CD4-positive, alpha-beta T cell (primary cell): ENCODE measurements at places on chromosomes 13 and 19. TPM values are rescaled to one million over a fixed set of nuclear protein-coding genes. Genes with fewer than 3 reads are reported as not detected.

DNA sequence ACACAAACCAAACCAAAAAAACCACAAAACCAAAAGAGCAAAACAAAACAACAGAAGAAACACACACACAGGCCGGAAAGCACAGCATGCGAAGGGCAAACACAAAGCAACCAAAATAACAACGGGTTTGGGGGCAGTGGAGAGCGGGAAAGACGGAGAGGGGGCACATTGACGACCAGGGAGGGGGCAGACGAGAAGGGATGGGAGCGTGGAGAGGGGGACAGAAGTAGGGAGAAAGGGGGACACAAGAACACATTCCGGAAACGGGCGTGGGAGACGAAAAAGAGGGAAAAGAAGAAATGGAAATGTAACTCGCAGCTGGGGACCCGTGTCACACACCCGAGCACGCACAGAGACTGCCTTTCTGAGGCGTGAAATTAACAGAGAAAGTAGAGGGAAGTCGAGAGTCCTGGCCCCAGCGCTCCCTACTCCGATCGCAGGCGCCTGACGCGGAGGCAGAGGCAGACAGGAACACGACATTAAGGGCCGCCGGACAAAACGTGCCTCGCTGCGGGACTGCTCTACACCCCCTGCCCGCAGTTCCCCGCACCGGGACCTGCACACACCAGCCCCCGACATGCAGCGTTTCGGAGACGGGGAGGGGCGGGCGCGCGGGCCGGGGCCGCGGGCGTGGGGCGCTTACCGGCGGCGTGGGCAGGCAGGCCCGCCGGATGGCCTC is 652 bp downstream of the POU4F1 start:
- H3K27me3 ChIP-seq, result peaks cover 80% of the 10 kb centered on the region
- H3K4me1 ChIP-seq, result peaks cover 41% of the 10 kb centered on the region
- no peaks in the 10 kb centered on the region for H3K36me3 ChIP-seq
- H3K4me3 ChIP-seq, result peak overlapping the region; percentile 38
- no peak overlapping the region for H3K27ac ChIP-seq
- DNase-seq, result no peak

- peak overlapping the region; percentile 2 for H3K27ac ChIP-seq
- H3K36me3 ChIP-seq, result peaks cover 52% of the 10 kb centered on the region
- H3K4me1 ChIP-seq, result peaks cover 54% of the 10 kb centered on the region
- H3K4me3 ChIP-seq, result no peak overlapping the region
- DNase-seq, result no peak
- no peaks in the 10 kb centered on the region for H3K27me3 ChIP-seq
These were observed 13.3 kb downstream of the LSM4 start for GRCh38 chr19:18309525-18310064.

DNA sequence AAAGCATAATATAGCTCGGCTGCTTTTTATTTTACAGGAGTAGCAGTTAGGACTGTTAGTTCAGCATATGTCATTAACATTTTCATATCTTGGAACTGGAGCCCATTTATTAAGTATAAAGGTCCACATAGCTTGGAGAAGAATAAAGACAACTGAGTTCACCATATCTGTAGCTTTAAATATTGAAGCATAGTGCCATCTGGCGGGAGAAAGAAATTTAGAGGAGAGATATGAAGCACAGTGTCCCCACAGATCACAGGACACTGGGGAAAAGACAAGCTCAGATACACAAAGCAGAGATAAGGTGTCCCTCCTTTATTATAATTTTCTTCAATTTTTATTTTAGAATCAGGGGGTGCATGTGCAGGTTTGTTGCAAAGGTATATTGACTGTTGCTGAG is 104.7 kb upstream of the FREM2 start:
- DNase-seq, result no peak
- H3K4me1 ChIP-seq, result no peaks in the 10 kb centered on the region

The CYP2F1 gene
- 0.47 TPM for total RNA-seq

GRCh38 chr13:46327246-46327645 is 59.8 kb downstream of the RUBCNL start:
- H3K27ac ChIP-seq, result no peak overlapping the region
- H3K4me1 ChIP-seq, result peaks cover 6% of the 10 kb centered on the region
- no peak overlapping the region for H3K4me3 ChIP-seq
- H3K36me3 ChIP-seq, result no peaks in the 10 kb centered on the region

DNA sequence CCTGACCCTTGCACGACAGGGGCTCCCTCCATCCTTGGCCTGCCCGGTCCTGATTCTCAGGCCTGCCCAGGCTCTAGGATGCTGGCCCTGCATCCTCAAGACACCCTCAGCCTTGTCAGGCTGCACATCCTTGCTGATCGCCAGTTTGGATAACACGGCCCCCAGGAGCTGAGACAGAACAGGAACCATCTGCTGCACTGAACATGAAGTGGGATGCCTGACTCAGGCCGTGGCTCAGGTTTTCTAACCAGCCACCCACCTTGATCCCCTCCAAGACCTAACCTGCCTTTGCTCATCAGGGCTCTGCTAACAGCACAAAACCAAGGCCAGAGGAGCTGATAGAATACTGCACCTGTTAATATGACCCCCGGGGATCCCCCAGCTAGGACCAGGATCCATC is 56.0 kb downstream of the EPS15L1 start:
- no peak for DNase-seq
- no peak overlapping the region for H3K4me3 ChIP-seq
- H3K27me3 ChIP-seq, result no peaks in the 10 kb centered on the region
- no peak overlapping the region for H3K27ac ChIP-seq
- peaks cover 10% of the 10 kb centered on the region for H3K4me1 ChIP-seq
- peaks cover 64% of the 10 kb centered on the region for H3K36me3 ChIP-seq

The IZUMO2 gene
- total RNA-seq, result not detected

The ZNF548 gene
- total RNA-seq, result 70.4 TPM

The IGFLR1 gene
- 43.1 TPM for total RNA-seq

GRCh38 chr19:48483301-48483700 is 14.1 kb downstream of the CYTH2 start:
- H3K4me3 ChIP-seq, result no peak overlapping the region
- no peaks in the 10 kb centered on the region for H3K27me3 ChIP-seq
- H3K36me3 ChIP-seq, result peaks cover 7% of the 10 kb centered on the region
- DNase-seq, result no peak

The DMKN gene
- not detected for total RNA-seq

The MTUS2 gene
- 0.81 TPM for total RNA-seq

The CLEC11A gene
- 3.1 TPM for total RNA-seq

DNA sequence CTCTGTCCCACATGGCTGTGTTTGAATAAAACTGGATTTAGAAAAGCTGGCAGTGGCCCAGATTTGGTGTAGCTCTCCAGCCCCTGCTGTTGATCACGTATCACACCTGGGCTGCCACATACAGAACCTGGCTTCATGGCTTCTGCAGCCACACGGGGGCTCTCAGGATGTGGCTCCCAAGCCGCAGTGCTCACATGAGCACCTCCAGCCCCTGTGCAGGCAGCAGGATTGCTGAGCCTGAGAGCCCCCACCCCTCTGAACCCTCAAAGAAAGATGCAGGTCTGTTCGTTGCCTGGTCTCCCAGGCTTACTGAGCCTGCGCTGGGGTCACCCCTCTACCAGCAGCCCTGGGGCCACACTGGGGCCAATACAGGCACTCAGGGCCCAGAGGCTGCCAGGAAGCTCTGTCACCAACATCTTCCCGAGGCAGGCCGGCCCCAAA is 2.7 kb downstream of the PLEKHF1 start:
- peaks cover 9% of the 10 kb centered on the region for H3K36me3 ChIP-seq
- H3K27ac ChIP-seq, result peak overlapping the region; percentile 67
- no peaks in the 10 kb centered on the region for H3K27me3 ChIP-seq
- H3K4me1 ChIP-seq, result peaks cover 71% of the 10 kb centered on the region
- peak; percentile 69 for DNase-seq

DNA sequence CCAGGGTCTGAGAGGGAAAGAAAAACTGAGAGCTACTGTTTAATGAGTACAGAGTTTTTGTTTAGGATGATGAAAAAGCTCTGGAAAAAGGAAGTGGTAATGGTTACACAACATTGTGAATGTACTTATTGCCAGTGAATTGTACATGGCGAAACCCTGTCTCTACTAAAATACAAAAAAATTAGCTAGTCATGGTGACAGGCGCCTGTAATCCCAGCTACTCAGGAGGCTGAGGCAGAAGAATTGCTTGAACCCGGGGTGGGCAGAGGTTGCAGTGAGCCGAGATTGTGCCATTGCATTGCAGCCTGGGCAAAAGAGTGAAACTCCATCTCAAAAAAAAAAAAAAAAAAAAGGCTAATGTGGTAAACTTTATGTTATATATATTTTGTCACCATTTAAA is 96.3 kb downstream of the VWA8 start:
- peaks cover 26% of the 10 kb centered on the region for H3K36me3 ChIP-seq
- DNase-seq, result no peak
- no peaks in the 10 kb centered on the region for H3K4me1 ChIP-seq

GRCh38 chr19:12331211-12331941 is 2.1 kb downstream of the ZNF563 start:
- no peaks in the 10 kb centered on the region for H3K27me3 ChIP-seq
- no peaks in the 10 kb centered on the region for H3K36me3 ChIP-seq
- peak; percentile 10 for DNase-seq

GRCh38 chr13:20186771-20187170 is 6.0 kb downstream of the GJB2 start:
- no peak overlapping the region for H3K4me3 ChIP-seq
- H3K27ac ChIP-seq, result no peak overlapping the region
- peaks cover 2% of the 10 kb centered on the region for H3K4me1 ChIP-seq
- H3K36me3 ChIP-seq, result no peaks in the 10 kb centered on the region
